ENCODE measurements at places on chromosomes 7 and 10.

- DNase-seq = no peak
These were observed 41.4 kb upstream of the IKZF1 start for GRCh38 chr7:50262916-50263690.

DNA sequence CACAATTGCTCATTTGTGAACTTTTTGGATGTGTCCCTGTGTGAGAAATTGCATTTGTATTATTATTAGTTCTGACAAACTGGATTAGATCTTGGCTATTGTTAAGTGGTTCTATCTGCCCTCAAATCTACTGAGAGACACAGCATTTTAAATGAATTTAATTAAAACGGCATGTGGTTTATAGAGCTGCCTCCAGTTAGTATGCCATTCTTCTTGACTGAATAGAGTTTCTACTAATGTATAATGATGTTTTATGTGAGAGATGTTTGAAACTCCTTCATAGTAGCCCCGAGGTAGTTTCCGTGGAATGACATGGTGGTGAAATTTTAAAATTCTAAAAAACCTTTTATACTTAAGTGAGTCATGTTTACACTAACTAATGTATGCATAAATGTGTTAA, 110.9 kb downstream of the DYNC1I1 start:
- DNase-seq = peak; percentile 86

- no peak for DNase-seq
These were observed 187.3 kb downstream of the CXCL12 start for GRCh38 chr10:44197646-44198045.

GRCh38 chr7:104843198-104843597, 170.8 kb upstream of the KMT2E start:
- DNase-seq = no peak

DNA sequence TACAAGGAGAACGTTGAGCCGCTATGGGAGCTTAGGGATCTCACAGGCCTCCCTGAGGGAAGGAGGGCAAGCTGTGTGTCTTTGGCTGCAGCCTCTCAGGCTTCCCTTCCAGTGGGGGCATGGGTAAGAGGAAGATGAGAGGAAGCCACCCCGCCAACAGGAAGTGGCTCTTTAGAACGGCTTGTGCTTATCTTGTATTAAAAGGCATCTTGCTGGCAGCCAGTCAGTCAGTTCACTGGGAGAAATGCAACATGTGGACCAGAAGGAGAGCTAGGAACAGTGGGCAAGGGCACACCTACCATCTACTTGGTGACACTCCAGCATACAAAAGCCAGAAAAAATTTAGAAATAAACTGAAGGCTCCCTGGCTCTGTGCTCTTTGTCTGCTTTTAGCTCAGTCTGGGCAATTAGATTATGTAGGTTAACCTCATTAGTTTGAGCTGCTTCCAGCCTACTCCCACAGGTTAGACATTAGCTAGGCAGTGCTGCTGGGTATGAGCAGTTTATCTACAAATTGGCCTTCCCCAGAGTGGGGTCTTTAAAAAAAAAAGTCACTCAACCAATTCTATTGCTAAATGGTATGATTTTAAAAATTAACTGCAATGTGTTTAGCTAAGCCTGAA, 595.9 kb downstream of the KCNMA1 start:
- DNase-seq = no peak

GRCh38 chr10:51445588-51445987, 253.8 kb downstream of the CSTF2T start:
- peak; percentile 63 for DNase-seq

DNA sequence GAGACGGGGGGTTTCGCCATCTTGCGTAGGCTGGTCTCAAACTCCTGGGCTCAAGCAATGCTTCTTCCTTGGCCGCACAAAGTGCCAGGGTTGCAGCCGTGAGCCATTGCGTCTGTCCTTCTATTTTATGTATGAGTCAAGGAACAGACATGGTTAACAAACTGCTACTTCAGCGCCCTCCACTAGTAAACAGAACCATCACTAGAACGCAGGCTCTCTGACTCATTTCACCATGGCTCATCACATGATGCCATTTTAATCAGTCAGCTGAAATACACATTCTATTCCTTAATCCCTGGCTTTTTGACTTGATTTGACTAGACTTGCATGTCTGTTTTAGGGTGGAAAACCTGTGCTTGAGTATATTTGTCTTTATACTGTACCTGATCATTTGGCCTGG, 41.3 kb downstream of the CELF2 start:
- peak; percentile 81 for DNase-seq

DNA sequence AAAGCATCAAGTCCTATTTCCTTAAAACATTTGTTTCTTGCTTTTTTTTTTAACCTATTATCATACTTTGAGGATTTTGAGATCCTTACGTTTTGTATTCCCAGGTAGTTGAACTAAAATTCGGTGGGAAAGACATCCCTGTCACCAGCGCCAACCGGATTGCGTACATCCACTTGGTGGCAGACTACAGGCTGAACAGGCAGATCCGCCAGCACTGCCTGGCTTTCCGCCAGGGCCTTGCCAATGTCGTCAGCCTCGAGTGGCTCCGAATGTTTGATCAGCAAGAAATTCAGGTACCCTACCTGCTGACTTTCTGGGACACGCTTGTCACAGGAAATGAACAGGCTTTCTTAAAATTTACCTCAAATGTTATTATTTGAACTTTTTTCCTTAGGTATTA, 83.0 kb upstream of the DNAJB6 start:
- no peak for DNase-seq

DNA sequence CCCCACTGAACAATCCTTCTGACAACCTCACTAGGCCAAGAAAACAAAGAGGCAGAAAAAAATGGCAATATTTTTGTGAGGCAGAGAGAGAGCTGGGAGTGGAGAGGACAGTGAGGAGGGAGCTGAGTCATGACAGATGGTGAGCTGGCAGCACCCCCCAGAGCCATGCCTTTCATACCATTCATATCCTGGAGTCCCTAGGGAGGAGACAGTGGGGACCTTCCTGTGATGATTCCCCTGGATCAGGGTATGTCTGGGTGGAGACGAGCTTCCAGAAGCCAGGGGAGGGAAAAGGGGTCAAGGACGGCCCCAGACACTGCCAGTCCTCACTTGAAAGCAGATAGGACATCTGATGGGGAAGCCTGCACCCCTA, 160.5 kb downstream of the ADAM12 start:
- DNase-seq = peak; percentile 33

GRCh38 chr7:26863518-26864308, 677 bp downstream of the SKAP2 start:
- peak; percentile 24 for DNase-seq

GRCh38 chr7:126856691-126857291, 395.9 kb downstream of the GRM8 start:
- DNase-seq = peak; percentile 9

Data from foreskin melanocyte (primary cell).